ENCODE measurements at places on chromosomes 12 and 14. TPM values are rescaled to one million over a fixed set of nuclear protein-coding genes. Genes with fewer than 3 reads are reported as not detected.

The FIGNL2 gene
- under 0.01 TPM for total RNA-seq

The TGFB3 gene
- 2.2 TPM for total RNA-seq

The CCDC175 gene
- total RNA-seq: not detected

The SSTR1 gene
- 1.1 TPM for total RNA-seq

The PRPF40B gene
- 5.0 TPM for total RNA-seq

The TRHDE gene
- total RNA-seq: 97.8 TPM

The LRFN5 gene
- 3.6 TPM for total RNA-seq

The POC1B gene
- total RNA-seq: 13.3 TPM

The CARMIL3 gene
- not detected for total RNA-seq

The BCL7A gene
- 6.1 TPM for total RNA-seq

The BDKRB2 gene
- total RNA-seq: 73.1 TPM

The GPATCH2L gene
- 58.6 TPM for total RNA-seq

The TMTC2 gene
- total RNA-seq: 1.4 TPM

The CCND2 gene
- total RNA-seq: 2.8 TPM

The RAPGEF3 gene
- 0.83 TPM for total RNA-seq

Data from IMR-90 (cell line).